SK-MEL-5 (cell line): ENCODE measurements at places on chromosomes 4 and X.

- DNase-seq: no peak
These were observed 296.5 kb upstream of the CLNK start for GRCh38 chr4:10981096-10981495.

- DNase-seq: no peak
These were observed 41.0 kb downstream of the IRF2 start for GRCh38 chr4:184433258-184433892.

GRCh38 chr4:2932321-2932950, 30.8 kb downstream of the NOP14 start:
- no peak for DNase-seq

GRCh38 chr4:74473155-74473811, 28.3 kb downstream of the AREG start:
- DNase-seq: no peak

DNA sequence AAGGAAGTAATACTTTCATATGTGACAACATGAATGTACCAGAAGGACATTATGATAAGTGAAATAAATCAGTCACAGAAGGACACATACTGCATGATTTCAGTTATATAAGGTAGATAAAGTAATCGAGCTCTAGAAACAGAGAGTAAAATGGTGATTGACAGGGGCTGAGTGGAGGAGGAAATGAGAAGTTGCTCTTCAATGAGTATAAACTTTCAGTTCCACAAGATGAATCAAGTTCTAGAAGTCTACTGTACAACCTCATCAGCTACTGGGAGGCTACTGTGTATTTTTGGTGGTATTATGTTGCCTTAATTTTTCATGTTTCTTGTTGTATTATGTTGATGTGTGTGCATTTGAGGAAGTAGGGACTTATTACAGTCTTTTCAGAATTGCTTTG, 270.9 kb upstream of the GRIA3 start:
- no peak for DNase-seq

- DNase-seq: no peak
These were observed 15.0 kb downstream of the RPS4X start for GRCh38 chrX:72262077-72262476.

DNA sequence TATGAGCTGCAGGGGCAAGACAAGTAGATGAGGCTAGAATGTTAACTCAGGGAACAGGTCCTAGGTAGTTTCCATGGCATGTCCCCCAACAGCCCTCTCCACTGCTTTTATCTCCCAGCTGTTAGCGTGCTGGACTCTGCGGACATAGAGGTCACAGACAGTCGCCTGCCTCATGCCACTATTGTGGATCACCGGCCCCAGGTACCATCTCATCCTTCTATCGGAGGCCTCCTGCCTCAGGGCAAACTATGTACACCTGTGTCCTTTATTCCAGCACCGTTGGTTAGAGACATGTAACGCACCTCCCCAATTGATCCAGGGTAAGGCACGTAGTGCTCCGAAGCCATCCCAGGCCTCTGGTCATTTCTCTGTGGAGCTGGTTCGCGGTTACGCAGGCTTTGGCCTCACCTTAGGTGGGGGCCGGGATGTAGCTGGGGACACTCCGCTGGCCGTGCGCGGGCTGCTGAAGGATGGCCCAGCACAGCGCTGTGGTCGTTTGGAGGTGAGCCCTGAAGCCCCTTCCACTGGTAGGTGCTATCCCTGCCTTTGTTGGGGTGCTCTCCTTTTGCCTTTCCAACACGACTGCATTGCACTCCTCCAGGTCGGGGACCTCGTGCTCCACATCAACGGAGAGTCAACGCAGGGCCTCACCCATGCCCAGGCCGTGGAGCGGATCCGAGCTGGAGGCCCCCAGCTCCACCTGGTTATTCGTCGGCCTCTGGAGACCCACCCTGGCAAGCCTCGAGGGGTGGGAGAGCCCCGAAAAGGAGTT, 2.2 kb downstream of the MAGIX start:
- DNase-seq: no peak

DNA sequence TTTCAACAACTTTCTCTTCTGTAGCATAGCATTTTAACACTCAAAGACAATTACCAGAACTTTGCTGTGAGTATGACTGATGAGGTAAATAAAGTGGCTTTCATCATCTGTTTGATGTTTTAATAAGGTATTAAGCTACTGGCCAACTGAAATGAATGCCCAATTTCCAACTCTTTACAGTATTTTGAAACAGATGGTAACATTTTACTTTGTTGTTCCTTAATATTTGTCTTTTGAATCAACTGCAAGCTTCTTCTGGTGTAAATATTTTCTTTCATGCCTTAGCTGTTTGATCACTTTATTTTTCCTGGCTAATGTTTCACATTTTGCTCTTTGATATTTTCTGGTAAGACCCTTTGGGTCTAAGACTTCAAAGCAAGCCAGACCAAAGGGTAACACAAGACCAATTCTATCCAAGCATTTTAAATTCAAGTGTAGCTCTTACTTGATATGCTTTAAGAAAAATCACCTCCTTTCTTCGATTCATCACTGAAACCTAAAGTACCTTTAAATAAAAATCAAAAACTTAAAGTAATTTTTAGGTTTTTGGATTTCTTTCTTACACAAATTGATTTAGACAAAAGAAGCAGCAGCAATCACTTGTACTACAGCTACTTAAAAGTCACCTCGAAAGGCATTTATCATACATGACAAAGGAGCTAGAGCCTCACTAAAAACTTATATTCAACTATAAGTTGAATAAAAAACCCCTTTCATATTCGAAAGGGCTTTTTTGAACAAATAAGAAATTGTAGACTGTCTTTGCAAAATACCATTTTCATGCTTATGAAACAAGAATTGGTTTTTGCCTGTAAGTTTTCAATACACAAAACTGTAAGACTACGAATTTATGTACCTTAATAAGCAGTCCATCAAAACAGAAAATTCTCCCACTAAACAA, 57.6 kb downstream of the TBCK start:
- no peak for DNase-seq

- peak; percentile 3 for DNase-seq
These were observed 14.6 kb downstream of the PSAPL1 start for GRCh38 chr4:7419961-7420660.

- no peak for DNase-seq
These were observed 98.8 kb upstream of the STX18 start for GRCh38 chr4:4640692-4641091.

DNA sequence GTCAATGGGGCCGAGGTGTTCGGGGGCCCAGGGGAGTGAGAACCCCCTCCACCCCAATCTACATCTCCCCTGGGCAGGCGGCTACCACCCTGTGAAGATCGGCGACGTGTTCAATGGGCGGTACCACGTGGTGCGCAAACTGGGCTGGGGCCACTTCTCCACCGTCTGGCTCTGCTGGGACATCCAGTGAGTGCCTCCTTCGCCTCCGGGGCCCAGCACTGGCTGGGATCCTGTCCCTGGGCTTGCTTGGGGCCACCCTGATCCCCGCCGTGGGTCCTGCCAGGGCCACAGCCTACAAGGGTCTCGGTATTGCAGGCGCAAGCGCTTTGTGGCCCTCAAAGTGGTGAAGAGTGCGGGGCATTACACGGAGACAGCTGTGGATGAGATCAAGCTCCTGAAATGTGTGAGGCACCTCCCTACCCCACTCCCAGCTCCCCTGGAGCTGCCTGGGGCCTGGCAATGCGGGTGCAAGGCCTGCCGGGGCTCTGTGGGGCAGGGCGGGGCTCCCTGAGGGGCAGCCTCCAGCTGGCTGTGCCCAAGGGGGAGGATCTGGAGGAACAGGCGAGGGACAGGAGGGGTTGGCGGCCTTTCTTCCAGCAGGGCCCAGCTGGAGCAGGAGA, 697 bp downstream of the SRPK3 start:
- DNase-seq: no peak

- DNase-seq: peak; percentile 74
These were observed 14.0 kb upstream of the ZCCHC18 start for GRCh38 chrX:104098151-104098808.

GRCh38 chrX:153800177-153800722, 5.8 kb downstream of the SSR4 start:
- no peak for DNase-seq

- no peak for DNase-seq
These were observed 64.0 kb downstream of the COX18 start for GRCh38 chr4:73005514-73005913.

- no peak for DNase-seq
These were observed 126.6 kb downstream of the PLS3 start for GRCh38 chrX:115687595-115687994.

DNA sequence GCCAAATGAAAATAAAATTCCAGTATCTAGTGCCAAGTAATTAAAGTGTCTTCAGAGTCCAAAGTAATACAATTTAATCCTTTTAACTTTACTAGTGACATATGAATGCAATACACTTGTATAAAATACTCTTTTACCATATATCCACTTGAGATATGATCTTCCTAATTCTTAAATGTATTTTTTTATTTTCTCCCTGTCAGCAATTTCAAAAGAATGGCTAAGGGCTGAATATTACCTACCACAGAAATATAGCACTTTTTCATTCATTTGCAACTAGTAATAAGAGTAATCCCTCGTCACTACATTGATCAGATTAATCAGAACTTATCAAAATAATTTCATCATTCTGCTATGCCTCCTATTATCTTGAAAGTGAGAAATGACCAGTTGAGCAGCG, 10.1 kb upstream of the TBX22 start:
- DNase-seq: no peak

DNA sequence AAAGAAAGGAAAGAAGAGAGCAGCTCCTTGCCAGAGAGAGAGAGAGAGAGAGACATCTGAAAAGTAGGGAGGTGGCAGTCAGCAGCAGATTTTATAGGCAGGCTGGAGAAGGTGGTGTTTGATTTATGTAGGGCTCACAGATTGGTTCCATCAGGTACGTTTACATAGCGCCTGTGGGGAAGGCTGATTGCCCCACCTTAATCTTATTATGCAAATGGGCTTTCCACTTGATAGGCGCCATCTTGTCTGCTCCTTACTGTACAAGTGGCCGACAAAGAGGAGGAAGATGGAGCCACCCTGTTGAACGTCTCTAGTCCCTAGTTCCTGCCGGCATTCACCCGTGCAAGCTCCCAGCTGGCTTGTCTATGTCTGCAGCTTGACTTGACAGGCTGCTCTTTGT, 49.1 kb upstream of the DHRSX start:
- peak; percentile 8 for DNase-seq

GRCh38 chr4:108941904-108942430, 179.1 kb upstream of the ETNPPL start:
- DNase-seq: no peak

DNA sequence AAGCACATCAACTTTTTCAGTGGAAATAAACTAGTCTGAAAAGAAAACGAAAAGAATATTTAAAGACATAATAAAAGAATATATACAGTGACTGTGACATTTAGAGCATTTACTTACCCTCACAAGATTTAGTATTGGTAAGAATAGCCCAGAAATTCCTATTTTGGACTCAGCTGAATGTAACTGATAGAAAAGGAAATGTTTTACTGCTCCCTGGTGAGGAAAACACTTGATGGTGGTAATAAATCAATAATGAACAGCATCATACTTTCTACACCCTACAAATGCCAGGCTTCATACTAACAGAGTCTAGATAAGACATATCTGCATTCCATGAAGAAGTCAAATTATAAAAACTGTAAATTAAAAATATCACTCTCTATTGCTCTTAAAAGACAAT, 753.5 kb upstream of the PCDH10 start:
- no peak for DNase-seq

DNA sequence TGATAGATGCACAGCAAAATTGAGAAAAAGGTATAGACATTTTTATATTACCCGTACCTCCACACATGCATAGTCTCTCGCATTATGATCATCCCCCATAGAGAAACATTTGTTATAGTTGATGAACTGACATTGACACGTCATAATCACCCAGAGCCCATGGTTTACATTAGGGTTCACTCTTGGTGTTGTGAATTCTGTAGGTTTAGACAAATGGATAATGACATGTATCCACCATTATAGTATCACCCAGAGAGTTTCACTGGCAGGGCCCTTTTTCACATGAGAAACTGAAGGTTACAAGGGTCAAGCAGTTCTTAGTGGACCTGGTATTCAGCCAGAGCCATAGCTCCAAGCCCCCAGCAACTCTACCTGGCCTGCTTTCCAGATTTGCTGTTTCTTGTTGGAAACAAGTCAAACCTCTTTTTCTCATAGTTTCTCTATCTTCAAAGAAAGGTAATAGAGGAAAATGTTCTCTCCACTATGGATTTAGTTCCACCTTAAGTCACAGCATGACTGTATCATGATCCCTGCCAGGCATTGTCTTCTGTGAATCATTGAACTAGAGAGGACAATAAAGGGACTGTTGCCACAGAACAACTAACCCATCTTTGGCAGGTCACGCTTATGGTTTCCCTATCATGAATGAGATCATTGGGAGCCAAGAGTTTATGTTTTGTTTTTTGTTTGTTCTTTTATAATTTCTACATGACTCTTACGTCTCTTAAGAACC, 64.0 kb downstream of the HHIP start:
- DNase-seq: peak; percentile 49

DNA sequence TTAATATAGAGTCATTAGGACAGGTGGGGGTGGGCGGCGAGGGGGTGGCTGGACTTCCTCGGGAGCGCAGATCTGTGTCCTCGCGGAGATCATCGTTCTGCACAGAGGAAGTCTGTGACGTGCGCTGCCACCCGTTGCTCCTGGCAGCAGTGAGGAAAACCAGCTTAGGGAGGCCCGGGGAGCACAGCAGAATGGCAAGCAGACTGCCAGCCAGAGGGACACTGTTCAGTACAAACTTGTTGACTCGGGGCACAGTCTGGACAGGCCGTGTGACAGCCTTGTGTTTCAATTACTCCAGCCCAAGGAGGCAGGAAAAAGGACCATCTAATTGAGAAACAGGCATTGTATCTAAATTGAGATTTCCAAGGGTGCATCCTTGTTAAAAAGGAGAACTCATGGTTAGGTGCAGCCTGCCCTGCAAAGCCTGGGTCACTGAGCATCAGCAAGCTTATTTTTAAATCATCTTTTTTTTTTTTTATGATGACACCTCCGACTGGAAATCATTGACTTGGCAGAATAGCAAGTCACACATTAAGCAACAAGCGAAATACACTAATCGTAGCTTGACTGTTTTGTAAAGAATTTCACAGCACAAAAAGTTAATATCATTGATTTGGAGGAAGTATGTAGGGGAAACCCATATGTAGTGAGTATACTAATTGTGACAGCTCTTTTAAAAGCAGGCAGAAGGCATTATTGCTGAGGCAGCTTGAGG, 512.0 kb upstream of the FAT1 start:
- DNase-seq: no peak

DNA sequence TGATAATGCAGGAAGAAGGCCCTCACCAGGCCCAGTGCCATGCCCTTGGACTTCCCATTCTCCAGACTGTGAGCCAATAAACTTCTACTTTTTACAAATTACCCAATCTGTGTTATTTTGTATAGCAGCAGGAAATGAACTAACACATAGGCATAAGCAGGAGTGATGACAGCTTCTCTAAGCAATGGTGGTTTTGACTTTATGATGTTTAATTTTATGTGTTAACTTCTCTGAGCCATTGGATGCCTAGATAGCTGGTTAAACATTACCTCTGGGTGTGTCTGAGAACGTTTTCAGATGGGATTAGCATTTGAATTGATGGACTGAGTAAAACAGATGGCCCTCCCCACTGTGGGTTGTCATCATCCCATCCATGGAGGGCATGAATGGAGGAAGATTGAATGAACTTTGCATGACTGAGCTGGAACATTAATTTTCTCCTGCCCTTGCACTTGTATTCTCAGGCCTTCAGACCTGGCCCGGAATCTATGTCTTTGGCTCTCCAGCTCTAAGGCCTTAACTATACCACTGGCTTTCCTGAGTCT, 13.9 kb upstream of the PDLIM3 start:
- DNase-seq: no peak
